ENCODE measurements at places on chromosomes 7 and 10.

GRCh38 chr10:108250936-108251620 is 1086.6 kb upstream of the SORCS1 start:
- no peak for DNase-seq

- DNase-seq, result no peak
These were observed 359.9 kb downstream of the DGKB start for GRCh38 chr7:14542624-14543023.

GRCh38 chr7:101978683-101979082 is 161.3 kb downstream of the CUX1 start:
- DNase-seq, result no peak

- DNase-seq, result no peak
These were observed 332.1 kb downstream of the PHTF2 start for GRCh38 chr7:78130446-78131215.

DNA sequence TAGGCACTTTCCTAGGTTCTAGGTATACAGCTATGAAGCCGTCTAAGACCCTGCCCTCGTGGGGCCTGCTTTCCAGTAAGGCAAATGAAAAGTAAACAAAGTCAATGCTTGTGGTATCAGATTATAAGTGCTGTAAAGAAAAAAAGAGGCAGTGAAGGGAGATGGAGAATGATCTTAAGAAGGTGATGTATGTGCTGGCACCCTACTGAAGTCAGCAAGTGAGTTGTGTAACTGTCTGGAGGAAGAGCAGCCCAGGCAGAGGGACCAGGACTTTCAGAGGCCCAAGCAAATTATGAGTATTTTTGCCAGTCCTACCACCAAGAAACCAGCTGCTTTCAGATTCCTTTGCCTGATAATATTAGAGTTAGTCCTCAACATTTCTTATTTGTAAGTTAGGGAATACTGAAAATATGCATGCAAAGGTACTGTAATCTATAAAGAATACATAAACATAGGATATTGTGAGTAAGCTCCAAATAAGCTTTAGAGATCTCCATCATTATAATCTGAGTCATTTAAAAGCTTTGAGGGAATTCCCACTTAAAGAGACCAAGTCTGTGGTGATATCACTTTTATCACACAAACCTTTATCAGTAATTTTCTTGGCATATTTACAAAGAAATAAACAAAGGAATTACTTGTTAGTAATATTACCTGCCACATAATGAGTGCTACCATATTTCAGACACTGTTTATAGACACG is 329.2 kb upstream of the LRGUK start:
- DNase-seq, result no peak

DNA sequence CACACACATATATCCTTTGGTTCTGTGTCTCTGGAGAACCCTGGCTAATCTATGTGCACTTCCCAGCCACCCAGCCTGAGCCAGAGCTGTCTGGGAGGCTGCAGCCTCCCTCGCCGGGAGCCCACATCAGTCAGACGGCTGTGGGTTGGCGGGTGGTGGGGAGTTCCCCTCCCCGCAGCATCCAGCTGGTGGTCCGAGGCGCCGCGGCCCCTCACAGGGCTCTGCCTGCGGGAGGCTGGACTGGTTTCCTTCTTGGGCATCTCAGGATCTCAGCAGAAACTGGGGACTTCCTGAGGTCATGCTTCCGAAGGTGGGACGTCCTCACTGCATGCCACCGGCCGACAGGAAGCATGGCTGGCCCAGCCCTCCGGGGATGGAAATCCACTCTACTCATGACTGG is 22.0 kb upstream of the PSMG3 start:
- DNase-seq, result no peak

DNA sequence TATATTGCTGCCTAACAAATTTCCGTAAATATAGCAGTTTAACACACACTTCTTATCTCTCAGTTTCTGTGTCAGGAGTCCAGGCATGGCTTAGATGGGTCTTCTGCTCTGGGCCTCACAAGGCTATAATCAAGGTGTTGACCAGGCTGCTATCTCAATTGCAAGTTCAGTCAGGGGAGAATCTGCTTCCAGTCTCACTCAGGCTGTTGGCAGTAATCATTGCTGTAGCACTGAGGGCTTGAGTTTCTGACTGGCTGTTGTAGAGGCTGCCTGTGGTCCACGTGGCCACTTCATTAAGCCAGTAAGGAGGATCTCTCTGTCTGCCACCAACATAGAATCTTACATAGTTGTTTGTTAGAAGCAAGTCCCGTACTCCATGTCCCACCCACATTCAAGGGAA is 138.4 kb downstream of the ST7 start:
- no peak for DNase-seq

DNA sequence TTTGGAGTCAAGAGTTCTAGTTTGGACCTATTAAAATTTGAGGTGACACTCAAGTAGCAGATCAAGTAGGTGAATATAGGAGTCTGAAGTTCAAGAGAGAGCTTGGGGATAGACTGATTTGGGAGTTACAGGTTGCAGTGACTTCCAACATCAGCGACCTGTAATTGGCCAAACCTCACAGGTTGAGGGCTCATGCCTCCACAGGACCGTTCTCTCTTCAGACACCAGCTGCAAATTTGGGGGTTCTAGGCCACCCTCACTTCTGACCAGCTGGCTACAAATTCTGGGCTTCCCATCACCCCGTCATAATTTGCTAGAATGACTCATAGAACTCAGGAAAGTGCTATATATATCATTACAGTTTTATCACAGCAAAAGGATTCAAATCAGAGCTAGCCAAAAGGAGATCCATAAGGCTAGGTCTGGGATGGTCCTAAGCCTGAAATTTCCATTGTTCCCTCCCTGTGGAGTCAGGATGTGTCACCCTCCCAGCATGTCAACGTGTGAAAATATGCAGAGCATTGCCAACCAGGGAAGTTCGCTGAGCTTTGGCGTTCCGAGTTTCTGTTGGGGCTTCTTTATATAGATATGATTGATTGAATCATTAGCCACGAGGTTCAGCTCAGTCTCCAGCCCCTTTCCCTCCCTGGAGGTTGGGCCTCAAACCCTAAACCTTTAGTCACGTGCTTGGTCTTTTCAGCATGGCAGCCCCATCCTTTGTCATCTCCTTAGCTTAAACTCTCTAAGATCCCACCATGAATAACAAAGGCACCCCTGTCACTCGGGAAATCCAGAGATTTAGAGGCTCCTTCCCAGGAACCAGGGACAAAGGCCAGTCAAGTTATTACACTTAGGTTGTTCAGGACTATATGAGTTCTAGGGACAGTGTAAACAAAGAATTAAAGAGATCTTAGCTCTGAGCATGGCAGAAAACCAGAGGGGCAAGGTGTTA is 20.7 kb upstream of the ZNF212 start:
- no peak for DNase-seq

DNA sequence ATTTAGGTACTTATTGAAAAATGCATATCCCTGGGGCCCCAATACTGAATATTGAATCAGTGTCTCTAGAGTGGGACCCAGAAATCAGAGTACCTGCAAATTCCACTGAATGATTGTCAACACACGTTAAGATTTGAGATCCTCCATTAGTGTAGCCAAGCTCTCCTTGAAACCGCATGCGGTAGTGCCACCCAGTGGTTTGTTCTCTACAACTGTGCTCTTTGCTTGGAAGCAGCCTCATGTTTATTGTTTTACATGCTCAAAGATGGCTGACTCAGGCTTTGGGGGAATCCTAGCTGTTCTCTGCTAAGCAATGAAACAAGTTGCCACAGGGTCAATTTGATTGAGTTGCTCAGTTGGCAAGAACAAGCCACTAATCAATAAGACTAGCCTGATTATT is 340.2 kb upstream of the CELF2 start:
- DNase-seq, result no peak

DNA sequence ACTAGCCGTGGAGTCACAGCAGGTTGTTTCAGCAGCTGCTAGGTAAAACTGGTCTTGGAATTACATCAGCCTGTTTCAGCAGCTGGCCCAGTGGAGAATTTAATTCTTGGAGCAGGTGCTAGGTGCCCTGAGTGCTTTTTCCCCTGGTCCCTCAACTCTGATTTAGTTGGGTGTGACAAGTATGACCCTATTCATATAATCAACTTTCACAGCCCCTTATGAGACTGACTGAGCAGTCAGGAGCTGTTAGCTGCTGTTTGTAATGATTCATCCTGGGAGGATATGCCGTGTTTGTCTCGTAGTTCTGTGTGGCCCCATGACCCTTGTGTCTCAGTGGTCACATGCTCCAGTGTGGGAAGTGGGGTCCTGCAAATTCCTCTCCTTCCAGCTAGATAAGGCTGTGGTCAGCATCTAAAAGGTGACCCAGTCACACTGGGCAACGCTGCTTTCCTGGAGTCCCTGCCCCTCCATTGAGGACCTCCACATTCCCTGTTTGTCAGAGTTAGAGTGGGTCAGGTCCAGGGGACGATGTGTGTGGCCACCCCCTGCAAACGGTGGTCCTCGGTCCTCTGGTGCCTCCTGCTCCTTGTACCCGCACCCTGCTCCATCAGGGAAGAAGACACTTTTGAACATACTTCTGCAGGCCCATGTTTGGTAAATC is 28.3 kb downstream of the TBATA start:
- DNase-seq, result no peak

GRCh38 chr10:802506-802905 is 113.0 kb upstream of the DIP2C start:
- DNase-seq, result no peak

DNA sequence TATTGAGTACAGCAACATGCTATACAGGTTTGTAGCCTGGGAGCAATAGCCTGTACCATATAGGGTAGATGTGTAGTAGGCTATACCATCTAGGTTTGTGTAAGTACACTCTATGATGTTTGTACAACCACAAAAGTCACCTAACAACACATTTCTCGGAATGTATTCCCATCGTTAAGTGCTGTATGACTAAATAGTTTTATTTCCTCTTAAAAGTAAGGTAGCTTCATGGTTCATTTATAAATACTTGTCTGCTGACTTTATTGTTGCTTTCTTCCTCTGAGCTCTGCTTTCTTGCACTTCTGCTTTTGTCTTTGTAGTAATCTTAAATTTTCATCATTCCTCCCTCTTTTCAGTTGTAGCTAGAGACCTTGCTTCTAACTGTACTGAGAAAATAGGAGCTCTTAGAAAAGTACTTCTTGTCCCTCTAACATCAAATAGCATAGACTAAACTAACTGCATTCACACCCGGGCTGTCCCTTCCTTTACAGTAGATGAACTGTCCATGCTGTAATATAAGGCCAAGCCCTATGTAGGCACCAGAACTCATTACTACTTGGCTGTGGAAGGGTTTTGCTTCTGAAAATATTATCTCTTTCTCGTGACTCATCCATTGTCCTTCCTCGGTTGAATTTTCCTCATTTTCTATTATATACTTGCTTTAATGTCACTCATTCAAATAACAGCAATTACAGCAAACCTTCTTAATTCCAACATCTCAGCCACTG is 55.4 kb upstream of the FAM3C start:
- DNase-seq, result no peak

- DNase-seq, result no peak
These were observed 192.4 kb upstream of the PFKP start for GRCh38 chr10:2874963-2875362.

- DNase-seq, result no peak
These were observed 57.5 kb upstream of the CREB5 start for GRCh38 chr7:28354601-28355402.

GRCh38 chr7:55075464-55076021 is 56.7 kb downstream of the EGFR start:
- no peak for DNase-seq

DNA sequence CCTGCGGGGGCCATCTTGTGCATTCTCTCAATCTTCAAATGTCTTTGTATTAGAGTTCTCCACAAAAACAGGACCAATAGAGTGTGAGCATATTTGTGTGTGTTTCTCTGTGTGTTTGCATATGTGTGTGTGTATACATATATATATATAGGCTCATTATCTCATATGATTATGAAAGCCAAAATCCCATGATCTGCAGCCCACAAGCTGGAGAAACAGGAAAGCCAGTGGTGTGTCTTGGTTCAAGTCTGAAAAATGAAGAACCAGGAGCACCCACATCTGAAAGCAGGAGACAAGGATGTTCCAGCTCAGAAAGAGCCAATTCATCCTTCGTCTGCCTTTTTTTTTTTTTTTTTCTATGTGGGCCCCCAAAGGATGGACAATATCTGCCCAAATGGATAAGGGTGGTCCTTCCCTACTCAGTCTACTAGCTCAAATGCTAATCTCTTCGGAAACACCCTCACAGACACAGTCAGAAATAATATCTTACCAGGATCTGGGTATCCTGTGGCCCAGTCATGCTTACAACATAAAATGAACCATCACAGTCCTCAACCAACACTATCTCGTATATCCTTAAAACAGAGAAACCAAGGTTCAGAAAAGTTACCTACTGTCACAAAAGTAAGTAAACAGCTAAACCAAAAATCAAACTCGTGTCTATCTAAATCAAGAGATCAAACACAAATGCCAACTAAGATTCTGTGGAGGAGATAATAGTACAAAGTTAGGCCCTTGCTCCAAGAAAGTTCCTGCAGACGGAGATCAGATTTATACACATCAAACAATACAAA is 141.9 kb downstream of the JMJD1C start:
- no peak for DNase-seq

GRCh38 chr10:77020426-77021040 is 617.1 kb downstream of the KCNMA1 start:
- no peak for DNase-seq

- no peak for DNase-seq
These were observed 114.7 kb downstream of the ODAD2 start for GRCh38 chr10:27884185-27884641.

- no peak for DNase-seq
These were observed 197.8 kb upstream of the TCF7L2 start for GRCh38 chr10:112752288-112752687.

GRCh38 chr10:118238573-118239235 is 103.4 kb downstream of the FAM204A start:
- no peak for DNase-seq

DNA sequence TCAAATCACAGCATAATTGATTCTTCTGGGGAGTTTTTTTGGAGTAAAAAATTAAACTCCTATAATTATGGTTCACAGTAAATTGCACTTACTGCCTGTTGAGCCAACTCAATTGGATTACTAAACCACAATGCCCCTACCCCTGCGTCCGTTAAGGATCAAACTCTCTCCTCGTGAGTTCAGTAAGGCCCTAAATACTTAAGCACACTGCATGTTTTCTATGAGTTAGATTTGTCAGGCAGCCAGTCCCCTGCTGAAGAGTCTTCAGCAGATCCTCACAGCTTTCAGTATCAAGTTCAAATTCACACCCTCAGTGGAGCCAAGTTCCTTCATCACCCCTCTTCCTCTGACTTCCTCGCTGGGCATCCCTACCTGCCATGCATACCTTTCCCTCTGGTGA is 275.0 kb upstream of the BMPER start:
- no peak for DNase-seq

DNA sequence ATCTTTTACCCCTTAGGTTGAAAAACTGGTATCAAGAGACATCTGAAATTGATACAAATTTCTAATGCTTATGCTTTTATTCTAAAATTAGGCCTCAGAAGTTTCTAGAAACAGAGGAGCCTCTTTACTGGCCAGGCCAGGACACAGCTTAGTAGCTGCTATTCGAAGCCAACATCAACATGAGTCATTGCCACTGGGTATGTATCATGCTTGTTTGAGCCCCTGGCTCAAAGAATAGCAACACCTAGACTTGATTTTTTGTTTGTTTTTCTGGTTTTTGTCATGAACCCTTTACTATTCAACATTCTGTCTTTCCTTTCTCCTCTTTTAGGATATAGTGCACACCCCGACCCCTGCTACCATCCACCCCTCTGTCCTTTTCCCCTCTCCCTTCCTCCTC is 90.9 kb upstream of the STK17A start:
- no peak for DNase-seq

All from activated naive CD4-positive, alpha-beta T cell (primary cell).